ENCODE measurements at places on chromosomes 3 and 15.

- no peak for DNase-seq
Measured at GRCh38 chr3:122350814-122351418, 25.9 kb downstream of the CSTA start.

DNA sequence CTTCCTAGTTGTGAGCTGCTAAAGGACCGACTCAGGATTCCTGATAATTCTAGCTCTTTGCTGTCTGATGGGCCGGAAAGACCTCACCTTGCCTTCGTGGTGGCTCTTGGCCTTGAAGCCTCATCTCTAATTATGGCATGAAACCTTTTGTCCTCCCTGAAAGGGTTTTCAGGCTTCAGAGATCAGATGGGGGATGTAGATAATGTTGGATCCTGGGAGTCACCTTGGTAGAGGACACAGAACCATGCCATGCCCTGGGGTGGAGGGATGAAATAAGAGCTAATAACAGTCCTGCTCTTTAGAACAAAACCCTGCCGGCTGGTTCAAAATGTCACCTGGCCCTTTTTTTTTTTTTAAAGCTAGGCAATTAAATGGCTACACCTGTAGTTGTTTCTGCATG, 50.8 kb upstream of the SYN2 start:
- no peak for DNase-seq

DNA sequence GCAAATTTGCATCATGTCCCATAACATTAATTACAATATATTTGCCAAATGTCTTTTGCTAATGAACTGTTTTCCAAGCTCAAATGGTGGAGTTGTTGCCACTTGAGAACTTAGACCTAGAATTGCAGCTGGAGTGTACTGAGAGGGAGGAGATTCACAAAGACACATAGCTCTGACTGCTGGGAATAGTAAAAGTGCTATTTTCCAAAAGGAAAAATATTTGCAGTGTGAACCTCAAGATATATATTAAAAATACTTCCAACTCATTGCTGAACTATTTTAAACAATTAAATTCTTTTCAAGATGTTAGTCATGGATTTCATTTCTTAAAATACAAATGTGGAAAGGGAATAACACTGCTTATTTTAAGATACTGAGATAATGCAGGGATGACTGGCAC, 666.8 kb upstream of the ARPP21 start:
- no peak for DNase-seq

- DNase-seq: no peak
Measured at GRCh38 chr15:100949691-100950090, 30.5 kb downstream of the LRRK1 start.

DNA sequence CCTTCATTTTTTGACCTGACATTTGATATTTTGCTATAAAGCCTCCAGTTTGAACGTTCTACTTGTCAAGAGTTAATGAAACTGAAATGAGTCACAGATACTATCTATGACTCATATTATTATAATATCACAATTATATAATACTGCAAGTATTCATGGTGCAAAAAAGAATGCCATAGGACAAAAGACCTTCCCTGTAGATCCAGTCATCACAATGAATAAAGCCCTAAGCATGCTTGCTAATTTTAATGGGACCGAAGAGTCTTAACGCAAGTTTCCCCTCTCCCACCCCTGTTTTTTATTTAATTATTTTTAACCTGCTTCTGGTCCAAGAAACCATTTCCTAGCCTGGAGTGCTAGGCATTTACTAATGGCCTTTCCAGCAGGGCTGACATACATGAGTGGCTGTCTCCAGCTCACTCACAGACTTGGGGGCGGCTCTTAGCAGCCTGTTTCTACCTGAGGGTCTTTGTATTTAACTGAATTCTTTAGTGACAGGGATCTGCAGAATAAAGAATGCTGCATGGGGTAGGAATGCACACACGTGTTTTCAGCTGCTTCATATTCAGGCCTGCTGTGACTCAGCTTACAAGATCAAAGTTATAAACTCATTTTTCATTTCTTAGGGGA, 61.2 kb downstream of the THBS1 start:
- DNase-seq: no peak

- no peak for DNase-seq
Measured at GRCh38 chr15:56759450-56759845, 26.1 kb upstream of the ZNF280D start.

DNA sequence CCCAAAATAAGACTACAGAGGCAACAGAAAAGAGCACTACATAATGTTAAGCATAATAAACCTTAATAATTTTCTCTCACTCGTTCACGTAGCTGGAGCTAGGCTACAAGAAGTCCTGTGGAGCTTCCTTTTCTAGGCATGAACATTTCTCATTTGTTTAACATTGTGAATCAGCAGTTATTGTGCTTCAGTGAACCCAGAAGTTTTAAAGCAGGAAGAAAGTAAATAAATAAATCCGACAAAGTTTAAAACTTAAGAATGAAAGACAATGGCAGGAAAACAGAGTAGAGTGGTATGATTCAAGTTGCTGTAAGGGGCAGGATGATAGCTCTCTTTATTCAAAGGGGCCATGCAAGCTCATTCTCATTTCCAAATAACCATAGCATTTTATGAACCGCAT, 191.8 kb downstream of the LSAMP start:
- no peak for DNase-seq

GRCh38 chr3:197994736-197995135, 34.7 kb downstream of the LMLN start:
- no peak for DNase-seq

DNA sequence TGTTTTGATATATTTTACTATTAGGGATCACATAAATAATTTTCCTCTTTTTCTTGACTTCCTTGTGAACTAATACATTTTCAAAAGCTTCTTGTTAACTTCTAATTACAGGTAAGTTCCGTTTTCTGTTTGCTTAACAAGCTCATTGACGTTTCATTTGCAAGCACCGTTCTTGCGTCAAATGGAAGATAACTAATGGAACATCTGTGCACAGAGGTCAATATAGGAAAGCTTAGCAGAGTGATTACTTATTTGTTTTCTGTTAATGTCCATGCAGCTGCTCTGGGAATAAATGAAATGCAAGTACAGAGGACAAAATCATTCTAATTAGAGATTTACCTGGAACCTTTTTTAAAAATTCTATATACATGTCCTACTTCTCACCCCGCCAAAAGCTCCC, 115.5 kb upstream of the C2CD4B start:
- no peak for DNase-seq

GRCh38 chr3:23659840-23660430, 145.8 kb upstream of the UBE2E1 start:
- DNase-seq: no peak

DNA sequence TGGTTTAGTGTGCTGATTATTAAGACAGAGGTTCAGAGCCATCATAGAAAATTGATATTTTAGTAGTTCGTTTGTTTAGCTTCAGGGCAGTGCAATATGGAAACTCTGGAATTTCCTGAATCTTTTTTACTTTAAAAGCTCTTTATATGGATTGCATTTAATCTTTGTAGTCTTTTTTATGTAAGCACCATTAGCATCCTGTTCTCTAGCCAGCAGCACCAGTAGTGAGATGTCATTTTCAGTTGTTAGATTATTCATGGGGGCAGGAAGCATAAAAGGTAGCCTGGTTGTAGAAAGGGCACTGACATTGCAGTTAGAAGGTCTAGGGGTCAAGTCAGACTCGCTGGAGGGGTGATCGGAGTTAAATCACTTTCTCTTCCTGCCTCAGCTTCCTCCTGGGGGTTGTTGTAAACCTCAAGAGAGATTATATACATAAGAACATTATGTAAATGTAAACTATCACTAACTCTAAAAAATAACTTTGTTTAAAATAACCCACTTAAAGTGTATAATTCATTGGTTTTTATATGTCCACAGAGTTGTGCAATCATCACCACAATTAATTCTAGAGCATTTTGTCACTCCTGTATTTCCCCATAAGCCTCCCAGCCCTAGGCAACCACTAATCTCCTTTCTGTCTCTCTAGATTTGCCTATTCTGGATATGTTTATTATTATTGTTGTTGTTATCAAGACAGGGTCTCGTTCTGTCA, 31.4 kb upstream of the ITPKA start:
- no peak for DNase-seq

GRCh38 chr3:154615471-154615870, 185.5 kb upstream of the GPR149 start:
- DNase-seq: no peak

- no peak for DNase-seq
Measured at GRCh38 chr15:80242802-80243201, 9.2 kb downstream of the CTXND1 start.

GRCh38 chr3:165984589-165984988, 147.4 kb upstream of the BCHE start:
- no peak for DNase-seq

DNA sequence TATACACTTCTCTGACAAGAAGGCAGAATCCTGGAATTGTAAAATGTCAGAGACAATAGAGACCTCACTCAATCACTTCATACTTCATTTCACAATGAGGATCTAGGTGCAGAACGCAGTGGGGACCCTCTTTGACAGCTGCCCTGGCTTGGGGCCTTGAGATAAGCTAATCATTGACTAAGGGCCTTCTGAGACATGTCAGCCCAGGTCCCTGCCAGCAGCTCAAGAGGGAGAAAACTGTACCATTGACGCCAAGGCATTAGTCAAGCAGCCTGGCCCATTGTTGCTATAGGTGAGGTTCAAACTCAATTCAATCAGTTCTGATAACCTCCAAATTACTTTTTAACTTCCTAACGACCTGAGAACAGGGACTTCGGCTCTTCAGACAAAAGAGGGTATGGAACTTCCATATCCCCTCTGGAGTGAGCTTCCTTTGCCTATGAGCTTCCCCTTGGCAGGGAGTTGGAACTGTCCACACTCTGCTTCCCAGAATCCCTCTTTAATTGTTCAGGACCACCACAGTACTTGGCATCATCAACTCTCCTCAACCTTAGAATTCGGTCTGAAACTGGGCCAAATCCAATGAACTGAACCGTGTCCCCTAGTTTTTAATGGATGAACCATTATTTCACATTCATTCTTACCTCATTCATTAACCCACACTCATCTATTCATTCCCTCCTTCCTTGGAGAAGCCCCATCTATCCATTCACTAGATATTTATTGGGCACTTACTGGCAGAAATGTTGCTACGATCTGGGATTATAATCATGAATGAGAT, 1.5 kb upstream of the CYP8B1 start:
- no peak for DNase-seq

DNA sequence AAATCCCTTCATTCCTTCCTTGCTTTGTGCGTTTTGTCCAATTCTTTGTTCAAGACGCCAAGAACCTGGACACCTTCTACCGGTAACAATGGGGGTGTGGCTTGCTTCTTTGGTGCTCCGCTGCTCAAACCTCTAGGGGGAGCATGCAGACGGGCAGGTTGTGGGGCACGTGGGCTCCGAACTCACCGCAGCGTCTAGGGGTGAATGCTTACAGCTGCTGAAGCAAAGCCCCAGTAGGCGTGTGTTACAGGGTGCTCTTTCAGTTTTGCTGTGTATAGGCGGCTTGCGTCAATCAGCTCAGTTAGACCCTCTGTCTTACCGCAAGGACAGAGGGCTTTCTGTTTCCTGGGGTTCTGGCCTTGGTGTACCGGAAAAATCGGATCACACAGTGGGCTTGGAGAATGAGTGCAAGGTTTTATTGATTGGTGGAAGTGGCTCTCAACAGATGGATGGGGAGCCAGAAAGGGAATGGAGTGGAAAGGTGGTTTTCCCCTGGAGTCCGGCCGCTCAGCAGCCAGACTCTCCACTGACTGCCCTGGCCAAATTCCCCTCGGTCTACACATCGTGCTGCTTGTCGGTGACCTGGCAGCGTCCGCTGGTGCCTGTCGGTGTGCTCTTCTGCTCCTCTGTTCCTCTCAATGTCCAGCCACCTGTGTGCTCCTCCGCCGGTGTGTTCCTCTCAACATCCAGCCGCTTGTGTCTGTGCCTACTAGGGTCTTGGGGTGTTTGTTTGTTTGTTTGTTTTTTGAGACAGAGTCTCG, 1.2 kb upstream of the LRRC34 start:
- peak; percentile 69 for DNase-seq

- DNase-seq: no peak
Measured at GRCh38 chr3:20352546-20353179, 166.7 kb upstream of the SGO1 start.

- DNase-seq: no peak
Measured at GRCh38 chr15:81642451-81642990, 268.5 kb upstream of the TMC3 start.

GRCh38 chr3:158571969-158572765, 1.2 kb downstream of the MLF1 start:
- DNase-seq: no peak

DNA sequence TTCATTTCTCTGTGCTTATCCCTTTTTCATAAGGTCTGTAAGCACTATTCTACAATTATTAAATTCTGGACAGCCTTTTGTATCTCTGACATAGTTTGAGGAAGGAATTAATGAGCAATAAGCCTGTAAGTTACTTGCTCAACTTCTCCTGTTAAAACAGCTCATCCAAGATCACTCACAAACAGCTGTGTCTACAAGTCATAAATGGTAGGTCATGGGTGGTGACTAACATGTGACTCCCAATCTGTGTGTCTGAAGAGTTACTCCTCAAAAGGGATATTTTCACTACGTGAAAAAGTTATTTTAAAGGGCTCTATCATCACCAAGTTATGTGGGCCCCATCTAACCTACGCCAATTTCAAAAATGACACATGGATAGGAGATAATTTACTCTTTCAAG, 145.2 kb upstream of the CBLB start:
- DNase-seq: no peak

DNA sequence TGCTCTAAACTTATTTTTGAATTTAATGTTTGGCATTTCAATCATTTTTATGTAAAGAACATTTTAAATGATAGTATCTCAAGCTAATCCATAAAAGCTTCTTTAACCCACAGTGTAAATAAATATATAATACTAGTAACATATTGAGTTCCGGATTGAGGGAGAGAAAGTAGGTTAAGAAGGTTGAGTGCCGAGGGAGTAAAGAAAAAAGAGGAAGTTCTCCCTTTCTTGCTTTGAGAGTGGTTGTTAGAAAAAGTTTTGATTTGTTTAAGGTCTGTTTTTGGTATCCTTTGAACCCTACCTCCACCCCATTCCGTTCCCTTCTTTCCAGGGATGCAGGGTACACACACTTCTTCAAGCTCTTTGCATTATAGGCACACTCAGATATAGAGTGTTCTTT, 130.8 kb downstream of the VPS8 start:
- DNase-seq: no peak

DNA sequence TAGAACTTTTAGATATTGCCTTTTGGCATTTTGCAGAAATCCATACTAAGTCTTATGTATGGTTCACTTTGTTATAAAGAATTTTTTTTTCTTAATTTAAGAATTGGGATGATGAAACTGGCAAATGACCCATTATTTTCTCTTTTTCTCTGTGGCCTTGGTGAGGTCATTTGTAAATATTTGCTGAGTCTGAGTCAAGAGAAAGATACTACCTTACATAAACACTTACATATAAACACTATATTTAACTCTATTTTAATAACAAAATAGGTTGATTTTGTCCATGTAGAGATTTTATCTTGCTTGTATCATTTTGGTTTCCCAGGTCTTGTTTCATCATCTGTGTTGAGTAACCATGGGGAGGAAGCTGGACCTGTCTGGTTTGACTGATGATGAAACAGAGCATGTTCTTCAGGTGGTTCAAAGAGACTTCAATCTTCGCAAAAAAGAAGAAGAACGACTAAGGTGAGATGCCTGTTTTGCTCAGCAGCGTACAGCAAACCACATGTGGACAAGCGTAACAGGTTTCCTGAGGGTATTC, 91.1 kb downstream of the MYRIP start:
- no peak for DNase-seq

GRCh38 chr3:41697702-41698101, 264.2 kb downstream of the ULK4 start:
- no peak for DNase-seq

- DNase-seq: no peak
Measured at GRCh38 chr15:81216422-81216821, 19.7 kb downstream of the IL16 start.

- no peak for DNase-seq
Measured at GRCh38 chr3:183959214-183959613, 58.5 kb downstream of the ABCC5 start.
